T-helper 17 cell (primary cell): ENCODE measurements at places on chromosomes 1 and 21.

DNA sequence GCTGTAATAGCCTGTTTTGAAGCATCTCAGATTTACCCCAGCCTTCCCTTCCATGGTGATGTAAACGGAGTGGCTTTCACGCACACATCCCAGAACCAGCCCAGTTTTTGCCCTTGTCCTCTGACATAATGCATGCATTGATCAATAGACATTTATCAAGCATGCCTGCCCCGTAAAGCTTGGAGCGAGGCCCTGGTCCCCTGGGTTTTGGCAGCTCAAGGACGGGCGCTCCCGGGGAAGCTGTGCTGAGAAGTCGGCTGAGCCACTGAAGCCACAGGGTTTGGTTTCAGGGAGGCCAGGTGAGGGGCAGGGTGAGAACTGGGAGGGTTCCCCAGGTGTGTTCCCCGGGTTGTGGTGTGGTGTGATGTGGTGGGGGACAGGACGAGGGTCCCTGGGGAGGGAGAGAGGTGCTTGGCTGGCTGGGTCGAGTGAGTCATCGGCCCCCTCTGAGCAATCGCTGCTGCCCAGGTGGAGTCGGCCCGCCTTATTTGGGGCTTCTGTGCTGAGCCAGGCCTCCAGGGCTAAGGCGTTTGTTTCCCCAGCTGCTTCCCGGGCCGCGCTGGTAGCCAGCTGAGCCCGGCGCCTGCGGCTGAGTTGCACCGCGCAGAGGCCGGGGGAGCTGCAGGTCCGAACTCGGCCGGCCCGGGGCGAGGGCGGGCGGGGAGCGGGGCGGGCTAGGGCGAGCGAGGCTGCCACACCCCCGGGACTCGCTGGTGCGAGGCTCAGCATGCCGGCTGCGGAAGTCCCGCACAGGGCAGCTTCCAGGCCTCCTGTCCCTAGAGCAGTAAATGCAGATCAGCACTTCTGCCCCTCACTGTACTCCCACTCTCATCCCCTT lies 23.6 kb downstream of the ATP2B4 start:
- DNase-seq = peak; percentile 59

GRCh38 chr1:14672005-14672404 lies 73.5 kb downstream of the KAZN start:
- no peak for DNase-seq

DNA sequence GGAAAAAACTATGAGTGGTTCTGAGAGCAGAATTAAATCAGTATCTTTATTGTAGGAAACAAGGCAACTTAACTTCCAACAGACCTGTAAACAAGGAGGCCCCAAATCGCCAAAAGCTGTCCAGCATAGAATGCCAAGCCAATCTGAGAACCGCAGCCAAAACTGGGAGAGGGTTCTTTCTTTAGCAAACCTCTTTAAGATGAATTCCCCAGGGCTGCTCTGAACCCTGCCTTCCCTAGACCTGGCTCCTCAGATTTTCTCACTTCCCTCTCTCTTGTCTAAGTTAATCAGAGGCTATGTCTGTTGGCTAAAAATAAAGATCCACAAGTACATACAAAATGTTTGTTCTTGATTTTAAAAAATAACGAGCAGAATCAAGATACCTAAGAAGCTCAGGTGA lies 141.4 kb downstream of the SMYD3 start:
- no peak for DNase-seq

DNA sequence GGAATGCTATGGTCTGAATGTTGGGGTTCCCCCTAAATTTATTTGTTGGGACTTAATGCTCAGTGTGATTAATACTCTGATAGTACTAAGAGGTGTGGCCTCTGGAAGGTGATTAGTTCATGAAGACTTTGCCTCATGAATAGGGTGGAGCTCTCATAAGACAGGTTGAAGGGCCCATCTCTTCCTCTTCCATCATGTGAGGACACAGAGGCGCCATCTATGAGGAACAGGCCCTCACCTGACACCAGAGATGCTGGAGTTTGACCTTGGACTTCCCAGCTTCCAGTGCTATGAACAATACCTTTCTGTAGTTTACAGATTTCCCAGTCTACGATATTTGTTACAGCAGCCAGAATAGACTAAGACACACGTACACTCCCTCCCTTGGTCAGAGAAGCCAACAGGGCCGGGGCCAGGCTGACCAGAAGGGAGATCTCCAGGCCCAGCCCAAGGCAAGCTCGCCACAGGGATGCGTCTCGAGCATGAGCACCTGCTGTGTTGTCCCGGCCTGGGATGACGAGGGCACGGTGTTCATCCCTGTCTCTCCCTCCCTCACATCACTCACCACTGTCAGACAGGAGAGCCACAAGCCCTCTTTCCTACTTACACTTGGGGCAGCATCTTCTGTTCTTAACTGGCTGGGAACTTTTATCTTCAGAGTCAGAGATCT lies 4.7 kb upstream of the ABCG1 start:
- DNase-seq = no peak

DNA sequence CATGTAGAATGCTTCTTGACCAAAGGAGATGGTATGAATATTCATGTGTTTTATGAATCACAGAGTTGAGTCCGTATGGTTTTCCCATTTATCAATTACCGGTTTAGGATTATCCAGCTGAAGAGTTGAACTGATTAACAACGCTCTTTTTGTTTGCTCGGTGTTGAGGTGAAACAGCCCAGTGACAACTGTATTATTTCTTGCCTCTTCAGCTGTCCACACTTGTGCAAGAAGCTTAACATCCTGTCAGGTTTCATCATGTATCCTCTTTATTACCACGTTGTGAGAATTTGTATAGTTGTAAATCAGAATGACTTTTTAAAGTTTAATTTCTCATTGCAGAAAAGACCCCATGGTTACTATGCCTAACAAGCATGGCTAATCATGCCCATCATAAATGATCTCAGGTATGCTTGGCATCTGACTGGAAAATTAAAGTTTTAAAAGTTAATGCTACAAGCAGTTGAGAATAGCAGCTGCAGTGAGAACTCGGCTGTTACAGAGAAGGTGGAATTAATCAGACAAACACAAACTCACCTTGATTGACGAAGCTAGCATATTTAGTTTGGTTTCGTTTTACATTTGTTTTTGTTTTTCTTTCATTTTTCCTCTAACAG lies 563.2 kb upstream of the ADGRL2 start:
- no peak for DNase-seq
